HS-5 (cell line): ENCODE measurements at places on chromosomes 5 and 9.

DNA sequence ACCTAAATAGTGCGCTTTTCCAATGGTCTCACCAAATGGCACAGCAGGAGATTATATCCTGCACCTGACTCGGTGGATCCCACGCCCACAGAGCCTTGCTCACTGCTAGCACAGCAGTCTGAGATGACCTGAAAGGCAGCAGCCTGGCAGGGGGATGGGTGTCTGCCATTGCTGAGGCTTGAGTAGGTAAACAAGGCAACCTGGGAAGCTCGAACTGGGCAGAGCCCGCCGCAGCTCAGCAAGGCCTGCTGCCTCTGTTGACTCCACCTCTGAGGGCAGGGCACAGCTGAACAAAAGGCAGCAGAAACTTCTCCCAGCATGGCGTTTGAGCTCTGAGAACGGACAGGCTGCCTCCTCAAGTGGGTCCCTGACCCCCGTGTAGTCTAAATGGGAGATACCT lies 18.1 kb upstream of the ABLIM3 start:
- no peak for DNase-seq

DNA sequence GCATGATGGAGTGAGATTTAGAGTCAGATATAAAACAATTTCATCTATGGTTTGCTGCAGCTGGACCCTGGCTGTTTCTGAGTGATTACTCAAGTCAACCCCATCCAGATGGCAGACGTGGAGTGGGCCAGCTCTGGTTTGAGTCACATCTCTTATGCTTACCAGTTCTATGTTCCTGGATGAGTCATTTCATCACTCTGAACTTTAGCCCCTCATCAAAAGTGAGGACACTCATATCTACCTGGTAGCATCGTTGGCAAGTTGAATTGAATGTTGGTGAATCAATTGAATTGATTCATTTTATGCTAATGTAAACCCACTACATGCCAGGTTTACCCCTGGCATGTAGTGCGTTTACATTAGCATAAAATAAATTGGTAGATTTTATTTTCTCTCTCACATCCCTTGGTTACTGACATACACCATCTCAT lies 176.4 kb downstream of the FGF18 start:
- peak; percentile 15 for DNase-seq

- DNase-seq: no peak
Measured at GRCh38 chr5:62030326-62030725, 275.7 kb upstream of the KIF2A start.

GRCh38 chr5:148746826-148747535 lies 79.4 kb upstream of the ADRB2 start:
- no peak for DNase-seq

DNA sequence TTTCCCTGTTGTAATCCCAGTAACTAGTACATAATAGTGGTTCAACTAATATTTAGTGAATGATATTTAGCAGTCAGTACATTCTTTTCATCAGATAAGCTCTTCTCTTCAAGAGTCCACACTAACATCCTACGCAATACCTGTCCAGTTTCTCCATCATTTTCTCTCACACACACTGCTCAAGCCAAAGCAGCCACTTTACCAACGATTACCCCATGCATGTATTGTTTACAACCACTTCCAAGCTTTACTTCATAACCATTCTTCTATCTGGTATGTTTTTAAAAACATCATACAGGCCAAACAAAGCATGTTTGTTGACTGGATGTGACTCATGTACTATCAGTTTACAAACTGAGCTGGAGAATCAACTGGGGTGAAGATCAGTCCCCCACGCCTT lies 7.3 kb downstream of the UBTD2 start:
- DNase-seq: no peak

GRCh38 chr5:35303152-35303551 lies 72.9 kb upstream of the PRLR start:
- no peak for DNase-seq

- no peak for DNase-seq
Measured at GRCh38 chr9:1880038-1880565, 135.0 kb upstream of the SMARCA2 start.

GRCh38 chr9:113524468-113524867 lies 60.9 kb downstream of the RGS3 start:
- no peak for DNase-seq

GRCh38 chr9:138097501-138097991 lies 220.0 kb downstream of the CACNA1B start:
- no peak for DNase-seq
